NCI-H82 (cell line): ENCODE measurements at places on chromosomes 13 and 19.

DNA sequence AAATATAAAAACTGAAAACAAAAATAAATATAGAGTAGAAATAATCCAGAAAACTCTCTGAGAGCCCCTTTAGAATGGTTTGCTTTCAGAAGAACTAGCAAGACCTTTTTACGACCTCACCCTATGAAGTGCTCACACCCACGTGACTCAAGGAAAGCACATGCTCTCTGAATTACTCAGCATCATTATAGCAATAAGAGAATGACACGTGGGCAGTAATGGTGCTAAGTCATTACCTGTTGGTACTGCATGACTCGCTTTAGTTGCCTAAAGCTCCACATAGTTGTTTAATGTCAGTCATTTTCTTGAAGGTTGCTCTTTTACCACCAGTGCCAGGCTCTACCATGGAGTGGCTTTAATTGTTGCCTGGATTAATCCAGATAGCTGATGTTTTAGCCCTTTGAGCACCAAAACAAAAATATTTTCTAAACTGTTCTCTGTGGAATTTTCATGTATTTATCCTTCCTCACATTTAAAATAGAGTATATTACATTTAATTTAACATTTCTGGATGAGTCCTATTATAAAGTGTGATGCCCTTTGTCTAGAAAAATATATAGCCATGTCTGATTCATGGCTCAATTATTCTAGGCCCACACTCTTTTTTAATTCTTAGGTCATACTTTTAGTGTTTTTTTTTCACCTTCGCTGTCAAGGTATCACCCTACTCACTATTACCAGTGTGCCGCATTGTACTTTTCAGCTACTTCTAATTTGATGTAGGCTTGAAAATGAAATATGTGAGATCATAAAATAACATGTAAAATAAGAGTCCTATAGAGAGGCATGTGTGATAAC, 56.8 kb downstream of the THSD1 start:
- no peak for DNase-seq

DNA sequence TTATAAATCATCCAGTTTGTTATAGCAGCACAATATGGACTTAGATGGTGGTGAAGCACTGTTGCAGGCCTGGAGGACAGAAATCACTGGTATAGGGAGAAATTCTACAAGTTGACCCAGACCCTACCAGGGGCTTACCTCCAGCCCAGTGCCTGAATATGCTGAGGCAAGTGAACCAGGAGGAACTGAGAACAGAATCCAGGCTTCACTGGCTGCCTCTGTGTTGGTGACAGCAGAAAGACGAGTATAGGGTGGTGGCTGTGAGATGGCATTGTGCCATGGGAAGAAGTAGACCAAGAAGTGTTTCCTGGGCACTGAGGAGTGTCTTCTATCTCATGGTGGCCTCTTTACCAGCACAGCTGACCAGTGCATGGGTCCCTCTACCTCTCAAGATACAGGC, 15.9 kb upstream of the EID2 start:
- no peak for DNase-seq

- no peak for DNase-seq
These were observed 545.1 kb downstream of the EFNB2 start for GRCh38 chr13:105990256-105990958.

GRCh38 chr13:29117663-29118062, 297.5 kb downstream of the MTUS2 start:
- DNase-seq, result no peak

DNA sequence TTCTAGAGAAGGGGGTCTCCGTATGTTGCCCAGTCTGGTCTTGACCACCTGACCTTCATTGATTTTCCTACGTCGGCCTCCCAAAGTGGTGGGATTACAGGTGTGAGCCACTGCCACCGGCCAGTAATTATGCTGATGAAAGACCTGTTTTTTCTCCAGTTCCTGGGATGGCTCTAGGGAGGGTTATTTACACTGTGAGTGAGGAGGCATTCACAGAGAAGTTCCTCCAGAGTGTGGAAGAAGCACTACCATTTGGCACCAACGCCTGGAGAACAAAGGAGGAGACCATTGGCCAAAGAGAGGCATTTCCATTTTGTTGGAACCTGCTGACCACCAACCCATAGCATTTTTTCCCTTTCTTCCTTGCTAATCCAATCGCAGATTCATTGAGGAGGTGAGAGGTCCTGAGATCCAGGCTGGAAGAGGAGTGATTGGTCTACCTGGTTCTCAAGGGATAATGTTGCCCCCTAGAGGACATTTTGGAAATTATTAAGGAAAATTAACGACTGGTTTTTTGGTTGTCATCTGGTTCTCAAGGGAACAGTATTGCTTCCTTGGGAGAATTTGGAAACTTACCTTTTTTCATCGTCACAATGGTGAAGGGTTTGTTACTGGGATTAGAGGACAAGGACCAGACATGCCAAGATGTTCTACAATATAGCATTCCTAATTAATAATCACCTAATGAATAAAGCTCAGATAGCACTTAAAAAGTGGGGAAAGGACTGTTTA, 5.5 kb upstream of the SAE1 start:
- DNase-seq, result peak; percentile 94

- peak; percentile 61 for DNase-seq
These were observed 875 bp upstream of the EVI5L start for GRCh38 chr19:7829166-7829520.

DNA sequence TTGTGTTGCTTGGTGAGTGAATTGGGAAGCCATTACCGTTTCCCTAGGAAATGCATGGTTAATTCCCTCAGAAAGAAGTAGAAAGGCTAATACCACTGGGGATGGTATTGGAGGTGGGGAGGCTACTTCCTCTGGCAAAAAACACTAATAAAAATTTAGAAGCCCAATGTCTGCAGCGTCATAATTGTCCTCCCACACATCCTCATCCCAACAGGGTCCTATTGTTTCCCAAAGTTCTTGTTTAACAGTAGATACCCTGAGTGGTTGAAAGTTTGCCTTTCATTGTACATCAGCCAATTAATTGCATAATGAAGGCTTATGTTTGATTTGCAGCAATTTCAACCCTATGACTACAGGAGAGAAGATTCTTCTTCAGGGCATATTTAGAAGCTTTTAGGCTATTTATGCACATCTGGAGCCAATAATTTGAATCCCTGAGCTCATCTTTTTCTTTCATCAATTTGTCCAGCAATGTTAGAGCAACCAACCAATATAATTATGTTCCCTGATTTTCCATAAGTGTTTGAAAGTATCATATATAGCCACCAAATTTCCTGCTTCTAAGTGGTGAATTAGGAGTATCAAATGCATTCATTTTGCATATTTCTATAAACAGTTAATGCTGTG, 491.0 kb downstream of the SLITRK5 start:
- DNase-seq, result no peak

GRCh38 chr19:23992348-23992747, 77.7 kb downstream of the ZNF726 start:
- no peak for DNase-seq

DNA sequence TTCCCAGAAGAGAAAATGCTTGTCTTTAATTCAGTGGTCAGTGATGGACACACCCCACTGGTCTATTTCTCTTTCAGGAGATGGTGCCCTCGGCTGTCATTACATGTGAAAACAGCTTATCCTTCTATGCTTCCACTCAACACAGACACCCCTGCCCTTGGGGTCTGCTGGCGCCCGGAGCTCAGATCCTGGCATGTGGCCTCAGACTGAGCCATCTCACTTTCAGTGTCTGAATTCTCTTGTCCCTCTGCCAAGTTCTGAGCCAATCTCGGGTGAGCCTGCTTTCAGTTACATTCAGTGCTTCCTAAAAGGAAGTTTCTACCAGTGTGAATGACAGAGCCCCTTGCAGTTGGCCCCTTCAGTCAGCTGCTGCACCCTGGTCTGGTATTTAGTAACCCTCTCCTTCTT, 293.6 kb downstream of the DNAJC15 start:
- peak; percentile 20 for DNase-seq

DNA sequence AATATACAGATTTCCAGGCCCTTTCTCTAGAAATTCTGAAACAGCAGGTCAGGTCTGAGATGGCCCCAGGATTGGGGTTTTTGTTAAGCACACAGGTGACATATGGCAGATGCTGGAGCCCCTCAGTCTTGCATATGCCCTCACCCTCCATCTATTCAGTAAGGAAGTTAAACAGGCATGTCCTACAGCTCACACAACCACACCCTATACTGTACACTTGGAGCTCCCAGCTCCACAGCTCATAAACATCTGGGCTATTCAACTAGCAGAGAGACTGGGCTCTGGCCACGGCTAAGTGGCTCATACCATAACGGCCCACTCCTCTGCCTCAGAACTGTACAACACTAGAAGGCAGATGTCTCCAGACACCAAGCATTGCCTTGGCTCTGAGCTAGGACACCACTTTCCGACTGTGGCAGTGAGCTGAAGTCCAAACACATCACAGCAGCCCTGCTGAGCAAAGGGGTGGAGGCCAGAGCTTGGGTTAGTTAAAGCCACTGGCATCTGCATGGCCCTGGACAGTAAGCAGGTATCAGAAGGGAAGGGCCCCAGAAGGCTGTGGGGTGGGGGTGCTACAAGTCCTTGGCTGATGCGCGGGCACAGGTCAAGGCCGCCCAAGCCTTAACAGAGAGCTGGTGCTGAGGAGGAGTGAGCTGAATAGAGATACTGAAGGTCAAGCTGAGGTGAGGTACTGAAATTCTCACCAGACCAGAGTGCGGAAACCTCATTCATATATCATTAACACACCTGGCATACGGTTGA, 79.1 kb downstream of the ABCC4 start:
- peak; percentile 62 for DNase-seq

GRCh38 chr13:113555141-113555540, 29.4 kb upstream of the TFDP1 start:
- no peak for DNase-seq

- no peak for DNase-seq
These were observed 222.3 kb downstream of the KATNAL1 start for GRCh38 chr13:30085087-30085486.

DNA sequence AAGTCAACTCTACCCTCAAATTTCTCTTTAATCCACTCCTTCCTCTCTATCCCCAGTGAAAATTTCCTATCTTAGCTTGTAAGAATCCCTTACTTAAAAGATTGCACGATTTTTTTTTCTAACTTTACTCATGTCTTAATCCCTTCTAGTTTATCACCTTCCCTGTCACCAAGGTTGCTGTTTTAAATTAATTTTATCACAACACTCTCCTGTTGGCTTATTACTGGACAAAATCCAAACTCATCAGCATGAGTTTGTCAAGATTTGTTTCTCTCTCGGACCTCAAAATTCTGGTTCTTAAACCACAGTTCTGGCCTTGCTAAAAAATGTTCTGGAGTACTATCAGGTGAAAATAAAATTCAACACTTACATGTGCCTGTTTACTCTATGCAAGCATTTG, 959.1 kb upstream of the SLC10A2 start:
- DNase-seq, result no peak

DNA sequence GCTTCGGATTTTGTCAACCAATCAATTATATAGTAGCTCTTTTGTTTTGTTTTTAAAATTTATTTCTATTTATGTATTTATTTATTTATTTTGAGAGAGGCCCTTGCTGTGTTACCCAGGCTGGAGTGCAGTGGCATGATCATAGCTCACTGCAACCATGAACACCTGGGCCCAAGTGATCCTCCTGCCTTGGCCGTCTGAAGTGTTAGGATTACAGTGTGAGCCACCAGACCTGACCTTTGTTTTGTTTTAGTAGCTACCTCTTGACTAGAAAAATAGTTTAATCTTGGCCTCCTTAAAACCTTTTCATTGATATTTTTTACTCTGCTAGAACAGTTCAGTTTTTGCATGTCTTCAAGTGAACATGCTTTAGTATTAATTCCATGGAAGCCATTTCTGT, 15.1 kb downstream of the GARRE1 start:
- no peak for DNase-seq

DNA sequence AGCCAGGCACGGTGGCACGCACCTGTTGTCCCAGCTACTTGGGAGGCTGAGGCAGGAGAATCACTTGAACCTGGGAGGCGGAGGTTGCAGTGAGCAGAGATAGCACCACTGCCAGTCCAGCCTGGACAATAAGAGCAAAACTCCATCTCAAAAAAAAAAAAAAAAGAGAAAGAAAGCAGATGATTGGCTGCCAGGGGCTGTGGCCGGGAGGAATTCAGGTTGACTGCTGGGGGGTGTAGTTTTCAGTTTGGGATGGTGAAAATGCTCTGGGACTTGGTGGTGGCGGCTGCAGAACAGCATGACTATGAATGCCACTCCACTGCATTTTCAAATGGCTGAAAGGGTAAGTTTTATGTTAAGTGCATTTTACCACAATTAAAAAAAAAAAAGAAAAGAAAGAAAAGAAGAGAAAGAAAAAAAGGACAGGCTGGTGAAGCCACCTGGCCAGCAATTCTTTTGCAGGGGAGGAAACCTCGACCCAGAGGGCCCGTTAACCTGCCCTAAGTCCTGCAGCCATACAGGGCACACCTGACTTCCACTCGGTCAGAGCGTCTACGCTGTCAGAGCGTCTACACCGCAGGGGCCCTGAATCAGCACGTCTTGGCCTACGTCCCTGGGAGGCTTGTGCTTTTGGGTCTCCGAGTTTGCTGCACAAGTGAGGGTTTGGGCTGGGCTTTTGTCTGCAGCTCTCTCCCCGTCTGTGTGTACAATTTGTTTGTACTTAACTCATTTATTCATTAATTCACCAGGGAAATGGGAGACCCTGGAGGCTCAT, 3.6 kb downstream of the ISOC2 start:
- no peak for DNase-seq
